Right hindlimb (tissue), 1 donor: ENCODE measurements at places on chromosomes 7 and 10.

GRCh38 chr7:12549106-12549505 lies 21.4 kb upstream of the SCIN start:
- no peak for DNase-seq

DNA sequence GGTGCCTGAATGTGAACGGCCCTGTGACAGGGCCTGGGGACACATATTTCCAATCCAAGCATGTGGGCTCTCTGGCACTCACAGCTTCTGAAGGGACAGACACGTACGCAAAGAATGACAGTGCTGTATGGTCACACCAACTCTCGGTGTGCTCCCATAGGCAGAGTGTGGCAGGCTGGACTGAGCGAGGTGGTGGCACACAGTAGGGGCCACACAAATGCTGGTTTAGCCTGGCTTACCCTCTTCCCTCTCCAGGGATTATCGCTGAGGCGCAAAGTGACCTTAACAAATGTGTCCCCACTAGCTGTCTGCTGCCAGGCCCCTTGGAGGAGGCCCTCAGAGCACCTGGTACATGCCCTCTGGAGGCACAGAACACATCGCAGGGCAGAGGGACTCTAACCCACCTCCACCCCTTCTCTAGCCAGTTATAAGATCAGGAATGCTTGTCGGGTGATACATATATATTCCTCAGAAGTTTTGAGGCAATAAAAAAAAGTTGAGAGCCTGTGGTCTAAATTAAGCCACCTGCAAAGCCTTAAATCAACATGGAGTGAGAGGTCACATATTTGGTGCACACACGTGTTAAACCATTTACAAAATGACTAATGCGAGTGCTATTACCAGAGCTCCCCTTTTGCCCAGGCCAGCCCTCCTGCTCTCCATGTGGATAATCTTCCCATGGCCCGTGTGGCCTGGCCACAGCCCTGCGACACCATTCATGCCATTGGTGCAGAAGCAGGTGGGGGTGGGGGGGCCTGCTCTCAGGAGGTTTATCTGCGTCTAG lies 262.8 kb upstream of the GRB10 start:
- no peak for DNase-seq

DNA sequence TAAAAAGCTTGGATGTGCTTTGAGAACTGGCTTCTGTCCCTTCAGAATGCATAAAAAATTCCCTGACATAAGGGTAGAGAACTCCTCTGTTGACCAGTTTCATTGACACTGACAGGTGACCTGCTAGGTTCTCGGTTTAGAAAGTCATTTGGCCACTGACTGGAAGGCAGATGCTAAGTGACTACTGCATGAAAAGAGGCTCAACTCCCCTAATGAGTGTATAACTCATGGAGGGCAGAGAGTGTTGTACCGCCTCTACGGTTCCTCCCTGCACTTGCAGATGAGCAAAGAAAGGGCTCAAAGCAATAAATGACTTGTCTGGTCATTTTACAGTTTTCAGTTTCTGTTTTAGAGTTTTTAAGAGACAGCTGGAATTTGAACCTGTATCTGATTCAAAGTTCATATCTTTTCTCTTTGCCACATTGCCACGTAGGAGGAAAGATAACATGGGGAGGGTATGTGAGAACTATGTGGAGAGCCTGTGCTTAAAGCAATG lies 2.9 kb upstream of the FGL2 start:
- peak; percentile 35 for DNase-seq

GRCh38 chr7:37262181-37262580 lies 186.5 kb downstream of the ELMO1 start:
- no peak for DNase-seq

DNA sequence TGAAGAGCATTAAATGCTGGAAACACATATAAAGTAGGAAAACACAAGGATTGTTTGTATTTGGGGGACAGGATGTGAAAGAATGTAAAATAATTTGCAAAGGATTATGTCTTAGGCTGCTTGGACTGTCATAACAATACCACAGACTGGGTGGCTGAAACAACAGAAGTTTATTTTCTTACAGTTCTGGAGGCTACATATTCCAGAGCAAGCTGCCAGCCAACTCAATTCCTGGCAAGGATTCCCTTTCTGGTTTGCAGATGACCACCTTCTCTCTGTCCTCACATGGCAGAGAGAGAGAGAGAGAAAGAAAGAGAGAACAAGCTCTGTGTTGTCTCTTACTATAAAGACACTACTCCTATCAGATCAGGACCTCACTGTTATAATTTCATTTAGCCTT lies 8.8 kb upstream of the LAMB4 start:
- no peak for DNase-seq

DNA sequence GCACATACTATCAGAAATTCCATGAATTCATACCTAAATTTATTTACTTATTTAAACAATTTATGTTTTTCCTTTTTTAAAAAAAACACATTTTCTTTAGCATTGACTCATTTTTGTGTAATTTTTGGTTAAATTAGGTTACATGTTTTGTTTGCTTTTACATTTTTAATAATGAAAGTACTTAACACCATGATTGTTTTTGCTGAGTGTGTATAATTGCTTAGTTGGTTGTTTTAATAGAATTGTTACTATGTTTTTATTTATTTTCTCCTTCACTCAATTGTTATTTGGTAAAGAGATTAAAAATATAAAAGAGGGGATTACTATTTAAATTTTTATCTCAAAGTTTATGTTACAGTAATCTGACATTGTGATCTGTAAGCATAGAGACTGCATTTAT lies 508.4 kb downstream of the NRG3 start:
- DNase-seq, result no peak
